ENCODE measurements at places on chromosomes 2 and 18.
A peak's percentile ranks its signal among the peaks of the same experiment; 100 is the strongest.

- peak; percentile 39 for DNase-seq
Measured at GRCh38 chr2:84919885-84920580, 14.6 kb downstream of the TMSB10 start.

- DNase-seq, result no peak
Measured at GRCh38 chr2:83784947-83785346, 674.1 kb downstream of the SUCLG1 start.

DNA sequence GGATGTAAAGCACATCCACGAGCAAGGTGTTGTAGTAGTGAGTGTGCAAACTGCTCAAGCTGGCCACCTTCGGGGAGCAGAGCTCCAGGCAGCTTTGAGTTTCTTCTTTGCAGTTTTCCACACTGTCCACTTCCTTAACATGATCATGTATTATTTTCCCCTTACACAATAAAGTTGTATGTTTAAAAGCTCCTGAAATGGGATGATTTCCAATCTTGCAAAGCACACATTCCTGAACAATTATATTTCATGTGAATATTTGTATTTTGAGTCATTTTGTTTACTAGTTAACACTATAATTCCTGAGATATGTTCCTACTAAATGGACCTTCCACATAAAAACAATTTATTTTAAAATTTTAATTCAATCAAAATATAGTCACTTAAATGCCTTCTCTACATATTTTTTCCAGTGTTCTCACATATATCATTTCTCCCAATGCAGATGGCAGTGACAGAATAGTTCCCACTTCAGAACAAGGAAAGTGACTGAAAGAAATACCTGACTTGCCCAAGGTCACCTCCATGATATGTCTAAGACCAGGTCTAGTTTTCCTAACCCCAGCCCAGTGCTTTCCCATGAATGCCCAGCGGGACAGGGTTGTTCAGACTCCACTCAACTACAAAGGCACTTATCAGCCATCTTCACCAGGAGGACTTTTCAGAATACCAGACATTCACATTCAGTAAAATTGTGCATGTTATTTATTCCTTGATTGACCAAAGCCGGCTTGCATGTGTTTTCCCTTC lies 5.5 kb downstream of the CYB5A start:
- DNase-seq, result no peak

DNA sequence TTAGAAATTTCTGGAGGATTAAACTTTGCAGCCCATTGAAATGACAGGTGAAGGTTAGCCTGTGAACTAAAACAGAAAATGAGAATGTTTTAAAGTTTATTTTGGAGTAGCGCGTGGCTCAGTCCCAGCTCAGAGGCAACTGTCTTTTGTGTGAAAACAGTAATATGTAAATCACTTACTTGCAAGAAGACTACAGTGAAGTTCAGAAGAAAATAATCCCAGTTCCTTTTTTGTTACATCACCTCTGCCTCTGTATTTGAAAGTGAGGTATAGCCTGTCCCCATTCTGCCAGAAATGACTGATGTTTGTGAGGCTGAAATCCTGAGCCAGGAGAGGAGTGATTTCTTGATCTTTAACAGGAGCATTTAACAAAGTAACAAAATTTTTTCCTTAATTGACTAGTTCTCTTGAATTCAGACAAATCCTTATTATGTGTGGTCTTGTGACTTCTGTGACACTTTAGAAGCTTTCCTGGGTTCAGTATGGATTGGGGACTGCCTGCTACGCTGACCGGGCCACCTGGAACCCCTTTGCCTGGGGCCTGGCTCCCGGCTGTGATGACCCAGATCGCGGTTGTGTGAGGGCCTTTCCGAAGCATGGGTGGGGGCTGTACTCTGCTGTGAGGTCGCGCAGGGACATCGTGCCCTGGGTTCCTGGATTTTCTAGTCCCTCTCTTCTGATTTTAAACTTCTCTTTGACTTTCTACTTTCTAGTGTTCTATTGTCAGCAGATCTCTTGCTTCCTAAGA lies 24.3 kb downstream of the TRAPPC12 start:
- no peak for DNase-seq
